CD4-positive, alpha-beta memory T cell (primary cell): ENCODE measurements at places on chromosomes 4 and X. TPM values are rescaled to one million over a fixed set of nuclear protein-coding genes. Genes with fewer than 3 reads are reported as not detected.
A peak's percentile ranks its signal among the peaks of the same experiment; 100 is the strongest.

GRCh38 chrX:97322401-97322800, 438.7 kb downstream of the RPA4 start:
- H3K4me3 ChIP-seq = no peak overlapping the region
- no peaks in the 10 kb centered on the region for H3K4me1 ChIP-seq
- H3K27ac ChIP-seq = no peak overlapping the region
- no peak for DNase-seq

DNA sequence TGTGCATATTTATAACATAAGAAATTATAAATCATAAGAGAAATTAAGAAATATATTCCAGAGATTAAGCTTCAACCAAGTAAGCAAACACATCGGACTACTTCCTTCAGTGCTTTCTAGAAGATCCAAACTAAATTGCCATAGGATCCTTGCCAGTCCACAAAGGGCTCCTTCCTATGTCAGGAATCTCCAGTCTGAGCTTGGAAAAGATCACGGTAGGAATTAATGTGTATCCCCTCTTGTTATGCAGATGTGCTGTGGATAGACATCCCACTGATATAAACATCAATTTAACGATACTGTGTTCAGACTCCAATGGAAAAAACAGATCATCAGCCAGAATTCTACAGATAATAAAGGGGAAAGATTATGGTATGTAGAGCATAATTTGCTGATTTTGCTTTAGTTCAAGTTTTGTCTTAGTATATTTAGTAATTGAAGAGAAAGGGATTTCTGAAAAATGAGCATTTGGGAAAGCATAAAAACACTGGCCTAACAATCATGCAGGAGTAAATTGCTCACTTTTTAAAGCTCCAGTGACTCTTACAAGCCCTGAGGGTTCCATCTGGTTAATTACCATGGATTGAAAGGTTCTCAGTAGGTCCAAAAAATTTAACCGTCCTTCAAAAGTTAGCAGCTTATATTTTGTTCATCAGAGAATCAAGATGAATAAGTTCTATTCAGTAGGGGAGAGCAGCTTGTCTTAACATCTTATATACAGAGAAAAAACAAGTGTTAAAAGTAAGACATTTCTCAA, 65.9 kb downstream of the HHIP start:
- DNase-seq = no peak
- no peaks in the 10 kb centered on the region for H3K27me3 ChIP-seq
- no peak overlapping the region for H3K4me3 ChIP-seq

PSAPL1 gene
- not detected for total RNA-seq

GRCh38 chrX:16212024-16212423, 44.7 kb downstream of the MAGEB17 start:
- H3K4me3 ChIP-seq = no peak overlapping the region
- H3K36me3 ChIP-seq = no peaks in the 10 kb centered on the region
- no peaks in the 10 kb centered on the region for H3K4me1 ChIP-seq
- no peak overlapping the region for H3K27ac ChIP-seq
- DNase-seq = no peak

GRCh38 chrX:110403441-110404238, 45.0 kb downstream of the RTL9 start:
- H3K27ac ChIP-seq = no peak overlapping the region
- H3K4me1 ChIP-seq = no peaks in the 10 kb centered on the region
- H3K4me3 ChIP-seq = no peak overlapping the region
- no peak for DNase-seq
- H3K27me3 ChIP-seq = no peaks in the 10 kb centered on the region

- no peak overlapping the region for H3K4me3 ChIP-seq
- no peaks in the 10 kb centered on the region for H3K4me1 ChIP-seq
- no peaks in the 10 kb centered on the region for H3K36me3 ChIP-seq
Observed at GRCh38 chr4:100379583-100380105, 138.2 kb downstream of the EMCN start.

DNA sequence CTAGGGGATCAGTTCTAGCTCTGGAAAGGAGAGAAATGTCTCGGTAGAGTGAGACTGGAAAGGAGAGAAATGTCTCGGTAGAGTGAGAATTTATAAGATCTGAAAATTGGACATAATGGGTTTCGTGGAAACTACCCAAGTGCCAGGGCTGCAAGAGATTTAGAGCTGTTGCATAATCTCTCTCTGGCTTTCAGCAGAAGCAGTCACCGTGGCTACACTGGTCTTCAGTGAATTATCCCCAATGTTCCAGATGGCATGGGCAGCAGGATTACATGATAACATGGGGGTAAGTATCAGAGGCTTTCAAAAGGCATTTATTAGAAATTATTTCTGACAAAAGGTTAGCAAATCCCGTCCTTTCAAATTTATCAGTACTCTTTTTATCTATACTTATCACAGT, 435.5 kb downstream of the NKX6-1 start:
- H3K27me3 ChIP-seq = no peaks in the 10 kb centered on the region
- no peak overlapping the region for H3K27ac ChIP-seq
- no peaks in the 10 kb centered on the region for H3K36me3 ChIP-seq
- DNase-seq = no peak
- H3K4me3 ChIP-seq = no peak overlapping the region

- peak; percentile 65 for DNase-seq
- H3K27me3 ChIP-seq = no peaks in the 10 kb centered on the region
- no peak overlapping the region for H3K4me3 ChIP-seq
- peaks cover 5% of the 10 kb centered on the region for H3K4me1 ChIP-seq
Observed at GRCh38 chrX:119273420-119274192, 37.5 kb downstream of the PGRMC1 start.

CT45A1 gene
- not detected for total RNA-seq

ETDB gene
- total RNA-seq = not detected

C4orf36 gene
- 0.70 TPM for total RNA-seq

GRCh38 chr4:26484032-26484515, 6.2 kb downstream of the CCKAR start:
- H3K4me3 ChIP-seq = no peak overlapping the region
- no peaks in the 10 kb centered on the region for H3K4me1 ChIP-seq
- DNase-seq = no peak
- no peaks in the 10 kb centered on the region for H3K36me3 ChIP-seq
- H3K27ac ChIP-seq = no peak overlapping the region
- H3K27me3 ChIP-seq = no peaks in the 10 kb centered on the region

DNA sequence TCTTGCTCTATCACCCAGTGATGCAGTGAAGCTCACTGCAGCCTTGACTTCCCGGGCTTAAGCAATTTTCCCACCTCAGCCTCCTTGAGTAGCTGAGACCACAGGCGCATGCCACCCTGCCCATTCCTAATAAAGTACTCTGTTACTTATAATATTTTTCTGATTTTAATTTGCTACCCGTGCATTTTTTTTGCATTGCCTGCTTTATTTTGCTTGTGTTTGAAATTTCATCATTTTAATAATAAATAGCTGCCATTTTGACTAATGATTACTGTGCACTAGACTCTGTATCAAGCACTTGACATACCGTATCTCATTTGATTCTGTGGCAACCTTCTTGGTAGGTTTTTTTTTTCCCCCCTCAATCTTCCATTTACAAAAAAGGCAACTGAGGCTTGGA, 41.7 kb downstream of the FAM193A start:
- H3K27me3 ChIP-seq = no peaks in the 10 kb centered on the region
- no peak overlapping the region for H3K27ac ChIP-seq
- no peaks in the 10 kb centered on the region for H3K36me3 ChIP-seq
- H3K4me1 ChIP-seq = peaks cover 2% of the 10 kb centered on the region
- no peak for DNase-seq

DNA sequence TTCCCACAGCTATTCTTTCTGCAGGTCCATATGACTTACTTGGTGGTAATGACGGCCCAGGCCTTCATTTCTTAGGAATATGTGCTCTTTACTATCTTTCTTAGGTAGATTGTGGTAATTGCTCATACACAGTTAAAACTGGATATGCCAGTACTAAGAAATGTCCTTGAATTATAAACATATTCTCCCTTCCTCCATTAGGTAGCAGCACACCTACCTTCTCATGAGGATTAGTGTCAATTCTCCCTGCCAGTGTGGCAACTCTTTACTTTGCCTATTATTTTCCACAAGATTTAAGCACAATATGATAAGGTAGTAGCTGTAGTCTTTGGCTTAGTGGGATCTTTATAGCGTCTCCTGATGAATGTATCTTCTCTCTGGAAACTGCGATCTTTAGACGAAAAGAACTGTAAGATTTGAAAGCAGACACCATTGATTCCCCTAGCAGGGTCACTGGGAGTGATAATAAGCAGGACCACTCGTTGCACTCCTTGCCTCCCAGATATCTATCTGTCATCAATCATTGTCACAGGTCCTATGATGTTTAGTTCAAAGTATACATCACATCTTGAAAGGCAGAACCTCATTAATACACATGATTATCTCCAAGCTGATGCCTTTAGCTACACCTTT, 1240.7 kb downstream of the C4orf33 start:
- H3K4me3 ChIP-seq = no peak overlapping the region
- no peaks in the 10 kb centered on the region for H3K4me1 ChIP-seq
- DNase-seq = no peak
- no peaks in the 10 kb centered on the region for H3K36me3 ChIP-seq
- H3K27ac ChIP-seq = no peak overlapping the region

GRCh38 chr4:81250430-81250829, 35.4 kb upstream of the PRKG2 start:
- no peaks in the 10 kb centered on the region for H3K27me3 ChIP-seq
- no peak overlapping the region for H3K4me3 ChIP-seq
- no peak for DNase-seq

DNA sequence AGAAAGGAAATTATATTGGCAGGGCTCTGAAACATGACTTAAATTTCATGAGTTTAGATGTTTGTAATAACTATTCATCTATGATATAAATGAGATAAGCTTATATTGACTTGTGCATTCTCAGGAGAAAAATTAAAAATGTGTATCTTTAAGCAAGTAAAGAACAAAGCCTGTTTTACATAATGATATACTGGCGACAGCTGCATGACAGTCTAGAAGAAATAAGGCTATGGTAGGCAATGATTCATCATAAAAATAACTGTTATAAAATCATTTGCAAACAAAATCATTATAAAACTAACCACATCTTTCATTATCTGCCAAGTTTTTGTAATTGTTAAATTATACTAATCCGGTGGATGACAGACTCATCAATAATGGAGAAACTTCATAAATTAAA, 188.1 kb downstream of the ADAM29 start:
- H3K36me3 ChIP-seq = no peaks in the 10 kb centered on the region
- H3K27ac ChIP-seq = no peak overlapping the region
- no peaks in the 10 kb centered on the region for H3K4me1 ChIP-seq
- H3K27me3 ChIP-seq = no peaks in the 10 kb centered on the region

DNA sequence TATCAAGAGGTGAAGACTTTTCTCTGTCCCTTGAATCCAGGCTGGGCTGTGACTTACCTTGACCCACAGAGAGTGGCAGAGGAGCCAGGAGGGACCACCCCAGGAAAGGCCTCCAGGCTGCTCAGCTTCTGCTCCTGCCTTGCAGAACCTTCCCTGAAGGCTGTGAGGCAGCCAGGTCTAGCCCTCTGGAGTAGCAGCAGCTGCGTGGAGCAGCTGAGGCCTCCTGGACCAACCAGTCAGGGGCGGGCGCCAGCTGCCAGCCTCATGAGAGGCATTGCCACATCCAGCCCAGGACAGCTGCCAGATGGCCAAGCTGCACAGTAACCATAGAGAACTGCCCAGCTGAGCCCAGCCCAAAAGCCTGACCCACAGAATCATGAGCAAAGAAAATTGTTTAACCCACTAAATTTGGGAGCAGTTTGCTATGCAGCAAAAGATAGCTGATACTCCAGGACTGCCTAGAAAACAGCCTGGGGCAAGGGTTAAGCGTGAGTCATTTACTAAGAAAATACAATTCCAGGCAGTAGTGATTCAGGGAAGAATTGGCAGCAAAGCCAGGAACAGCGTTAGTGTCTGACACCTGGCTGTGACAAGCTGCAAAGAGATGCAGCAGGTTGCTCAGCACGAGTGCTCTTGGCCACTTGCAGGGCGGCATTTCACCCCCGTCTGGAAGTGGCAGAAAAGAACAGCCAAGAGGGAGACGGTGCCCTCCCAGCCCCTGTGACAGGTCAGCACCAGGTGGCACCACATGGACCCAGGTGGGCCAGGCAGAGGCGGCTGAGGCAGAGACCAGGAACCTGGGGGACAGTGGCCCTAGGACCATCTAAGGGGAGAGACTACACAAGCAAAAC, 14.7 kb upstream of the PDE6B start:
- no peaks in the 10 kb centered on the region for H3K27me3 ChIP-seq
- H3K4me3 ChIP-seq = no peak overlapping the region
- no peak overlapping the region for H3K27ac ChIP-seq
- no peaks in the 10 kb centered on the region for H3K4me1 ChIP-seq
- no peak for DNase-seq

GRCh38 chrX:84046403-84046984, 141.5 kb downstream of the RPS6KA6 start:
- no peaks in the 10 kb centered on the region for H3K27me3 ChIP-seq
- H3K36me3 ChIP-seq = no peaks in the 10 kb centered on the region
- peak; percentile 10 for DNase-seq
- H3K27ac ChIP-seq = no peak overlapping the region
- no peak overlapping the region for H3K4me3 ChIP-seq

DNA sequence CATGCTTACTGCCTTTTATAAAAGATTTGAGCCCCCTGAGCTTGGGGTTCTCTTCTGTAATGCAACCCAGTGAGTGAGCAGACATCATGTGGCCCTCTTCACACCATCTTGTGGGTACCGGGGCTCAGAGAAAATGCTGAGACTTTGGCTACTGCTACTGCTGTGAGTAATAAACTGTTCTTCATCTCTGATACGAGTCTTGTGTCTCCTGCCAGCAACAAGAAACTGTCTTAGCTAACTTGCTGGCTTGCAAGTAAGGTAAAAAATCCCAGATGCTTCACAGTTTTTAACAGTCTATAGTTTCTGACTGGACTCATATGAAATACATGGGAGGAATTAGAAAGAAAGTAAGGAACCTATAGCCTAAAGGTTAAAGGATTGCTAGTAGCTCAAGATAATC, 148.3 kb downstream of the GPC3 start:
- H3K36me3 ChIP-seq = no peaks in the 10 kb centered on the region
- no peak overlapping the region for H3K4me3 ChIP-seq
- H3K27ac ChIP-seq = no peak overlapping the region
- DNase-seq = no peak

DNA sequence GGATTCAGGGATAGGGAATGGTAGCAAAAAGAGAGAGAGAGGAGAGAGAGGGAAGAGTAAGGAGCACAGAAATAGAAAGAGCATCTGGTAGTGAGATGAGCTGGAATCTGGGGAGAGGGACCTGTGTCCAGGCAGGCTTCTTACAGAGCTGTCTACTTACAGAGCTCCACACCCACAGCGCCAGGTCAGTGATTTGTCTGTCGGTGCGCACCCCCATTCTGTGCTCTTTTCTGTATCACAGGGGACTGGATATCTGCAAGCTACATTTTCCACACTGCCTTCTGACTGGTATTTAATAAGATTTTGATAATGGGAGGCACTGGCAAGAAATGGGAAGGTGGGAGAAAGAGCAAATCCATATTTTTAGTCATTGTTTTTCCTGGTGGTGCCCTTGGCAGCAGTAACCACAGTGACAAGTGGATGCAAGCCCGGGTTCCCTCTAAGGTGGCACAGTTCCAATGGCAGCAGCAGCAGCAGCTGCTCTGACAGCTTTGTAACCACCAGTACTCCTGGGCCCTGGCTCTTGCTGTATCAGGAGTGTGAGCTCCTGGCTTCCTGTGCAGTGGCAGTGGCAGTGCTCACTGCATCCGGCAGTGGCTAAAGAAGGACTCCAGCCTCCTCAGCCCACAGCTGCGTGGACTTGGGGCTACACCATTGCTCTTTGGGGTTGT, 300.5 kb downstream of the TRIML1 start:
- no peaks in the 10 kb centered on the region for H3K27me3 ChIP-seq
- no peaks in the 10 kb centered on the region for H3K4me1 ChIP-seq
- no peak for DNase-seq
- no peak overlapping the region for H3K4me3 ChIP-seq
- no peaks in the 10 kb centered on the region for H3K36me3 ChIP-seq

- peak within 1 kb of the TSS; percentile 70 for H3K27ac ChIP-seq
- DNase-seq = peak; percentile 92
- H3K4me3 ChIP-seq = peak within 1 kb of the TSS; percentile 61
- H3K36me3 ChIP-seq = no peaks in the 10 kb centered on the region
Observed at GRCh38 chr4:7939377-7940108, at the start of gene AFAP1. AFAP1 (minus strand) TSS chr4:7939861; CDS start chr4:7872078, 67,783 bp downstream.
